ENCODE measurements at places on chromosomes 3 and 15.

DNA sequence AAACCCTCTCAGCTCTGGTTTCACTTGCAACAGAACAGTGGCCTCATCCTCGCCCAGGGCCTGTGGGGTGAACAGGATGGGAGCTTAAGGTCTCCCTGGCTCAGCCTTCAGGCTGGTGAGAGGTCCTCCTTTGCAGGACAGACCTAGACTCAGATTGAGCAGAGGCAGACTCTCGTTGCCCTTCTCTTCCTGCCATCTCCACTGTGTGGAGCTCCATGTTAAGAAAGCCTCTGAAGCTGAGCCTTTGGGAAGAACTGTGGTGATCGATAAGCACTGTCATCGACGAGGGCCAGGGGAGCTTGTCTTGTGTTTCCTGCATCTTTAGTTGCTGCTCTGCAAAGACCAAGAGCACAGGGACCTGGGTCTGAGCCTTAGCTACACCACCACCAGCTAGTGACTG, 37.8 kb upstream of the GRIP2 start:
- DNase-seq = no peak

DNA sequence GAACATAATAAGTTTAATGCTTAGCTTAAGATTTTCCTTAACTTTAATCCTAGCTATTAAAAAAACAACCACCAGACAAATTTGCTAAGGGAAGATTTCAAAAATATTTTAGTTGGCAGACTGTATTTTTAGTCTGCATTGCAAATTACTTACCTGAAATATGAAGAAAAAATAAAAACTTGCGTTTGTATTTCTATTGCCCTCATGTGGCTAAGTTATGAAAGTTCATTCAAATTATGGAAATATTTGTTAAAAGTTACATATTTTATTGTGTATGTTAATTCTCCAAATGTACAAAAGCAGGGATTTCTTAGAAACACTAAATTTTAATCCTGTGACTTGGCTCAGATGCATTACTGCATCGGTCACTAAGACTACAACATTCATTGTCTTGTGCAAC, 15.0 kb downstream of the GTF2A2 start:
- DNase-seq = no peak

DNA sequence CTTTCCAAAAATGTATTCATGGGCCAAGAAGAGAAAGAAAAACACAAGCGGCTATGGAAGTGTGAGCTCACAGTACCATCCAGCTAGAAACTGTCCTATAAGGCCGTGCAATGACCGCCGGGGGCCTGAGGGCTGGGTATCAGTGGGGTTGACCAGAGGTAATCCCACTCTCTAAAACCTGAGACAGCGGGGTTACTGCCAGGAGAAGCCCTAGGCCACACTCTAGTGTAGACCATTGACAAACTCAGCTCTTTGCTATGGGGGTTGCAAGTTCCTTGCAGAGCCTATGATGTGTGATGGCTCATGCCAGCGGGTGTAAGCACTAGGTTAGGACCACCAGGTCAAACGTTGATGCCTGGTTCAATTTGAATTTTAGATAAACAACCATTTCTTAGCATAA, 25.9 kb upstream of the SLCO2A1 start:
- DNase-seq = no peak

DNA sequence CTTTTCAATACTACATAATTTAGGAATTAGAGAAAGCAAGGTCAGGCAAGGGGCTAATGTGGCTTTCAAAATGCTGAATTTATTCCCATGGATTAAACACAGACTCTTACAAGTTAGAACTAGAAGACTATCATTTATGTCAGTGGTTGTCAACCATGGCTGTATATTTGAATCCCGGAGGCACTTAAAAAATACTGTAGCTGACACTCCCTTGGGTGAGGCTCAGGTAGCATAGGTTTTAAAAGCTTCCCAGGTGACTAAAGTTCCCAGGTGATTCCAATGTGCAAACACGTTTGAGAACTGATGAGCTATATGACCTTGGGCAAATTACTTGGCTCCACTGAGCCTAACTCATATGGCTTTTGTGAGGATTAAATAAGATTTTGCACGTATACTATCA, 29.6 kb downstream of the AAGAB start:
- DNase-seq = no peak

GRCh38 chr15:82873000-82873680, 63.7 kb downstream of the WHAMM start:
- DNase-seq = no peak

GRCh38 chr3:39548282-39548681, 80.8 kb downstream of the MOBP start:
- DNase-seq = no peak

- DNase-seq = no peak
Measured at GRCh38 chr15:68525815-68526214, 53.0 kb upstream of the CORO2B start.

DNA sequence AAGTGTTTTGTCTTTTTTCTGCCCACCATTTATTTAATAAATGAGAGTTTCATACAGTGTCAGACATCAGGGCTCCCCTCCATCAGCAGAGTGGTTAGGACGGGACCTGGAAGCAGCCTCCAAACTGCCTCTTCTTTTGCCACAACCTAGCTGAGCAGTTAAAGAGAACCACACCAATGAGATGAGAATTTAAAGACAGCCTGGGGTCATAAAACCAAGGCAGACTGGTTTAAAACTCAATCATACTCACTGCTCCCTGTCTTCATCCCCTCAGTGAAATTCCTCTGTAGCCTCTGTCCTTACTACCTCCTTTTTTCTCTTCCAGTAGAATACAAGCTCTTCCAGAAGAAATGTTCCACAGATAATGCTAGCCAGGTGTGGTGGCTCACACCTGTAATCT, 78.7 kb downstream of the WWTR1 start:
- no peak for DNase-seq

DNA sequence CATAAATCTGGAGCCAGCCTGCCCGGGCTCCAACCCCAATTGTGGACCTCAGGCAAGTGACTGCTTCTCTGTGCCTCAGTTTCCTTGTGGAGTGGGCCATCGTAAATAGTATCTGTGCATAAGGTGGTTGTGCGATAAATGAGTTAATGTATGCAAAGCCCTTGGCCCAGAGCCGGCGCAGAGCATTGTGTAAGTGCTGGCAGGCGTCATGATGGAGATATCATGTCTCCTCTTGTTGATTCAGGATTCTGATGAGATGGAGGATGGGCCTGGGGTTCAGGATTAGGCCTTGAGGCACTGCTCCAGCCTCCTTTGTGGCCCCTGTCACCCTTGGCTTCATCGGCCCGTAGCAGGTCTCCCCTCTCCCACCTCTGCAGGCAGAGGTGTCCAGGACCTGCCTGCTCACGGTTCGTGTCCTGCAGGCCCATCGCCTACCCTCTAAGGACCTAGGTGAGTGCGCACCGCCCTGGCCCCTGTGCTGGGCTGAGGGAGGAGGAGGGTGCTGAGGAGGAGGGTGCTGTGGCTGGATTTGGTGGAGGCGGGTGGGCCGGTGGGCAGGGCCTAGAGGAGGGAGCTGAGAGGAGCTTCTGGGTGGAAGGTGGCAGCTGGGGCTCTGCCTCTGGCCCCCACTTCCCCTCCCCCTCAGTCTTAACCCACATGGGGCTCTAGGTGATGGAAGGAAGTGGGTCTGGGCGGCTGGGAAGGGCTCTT, 1.3 kb downstream of the PLA2G4B start:
- no peak for DNase-seq

DNA sequence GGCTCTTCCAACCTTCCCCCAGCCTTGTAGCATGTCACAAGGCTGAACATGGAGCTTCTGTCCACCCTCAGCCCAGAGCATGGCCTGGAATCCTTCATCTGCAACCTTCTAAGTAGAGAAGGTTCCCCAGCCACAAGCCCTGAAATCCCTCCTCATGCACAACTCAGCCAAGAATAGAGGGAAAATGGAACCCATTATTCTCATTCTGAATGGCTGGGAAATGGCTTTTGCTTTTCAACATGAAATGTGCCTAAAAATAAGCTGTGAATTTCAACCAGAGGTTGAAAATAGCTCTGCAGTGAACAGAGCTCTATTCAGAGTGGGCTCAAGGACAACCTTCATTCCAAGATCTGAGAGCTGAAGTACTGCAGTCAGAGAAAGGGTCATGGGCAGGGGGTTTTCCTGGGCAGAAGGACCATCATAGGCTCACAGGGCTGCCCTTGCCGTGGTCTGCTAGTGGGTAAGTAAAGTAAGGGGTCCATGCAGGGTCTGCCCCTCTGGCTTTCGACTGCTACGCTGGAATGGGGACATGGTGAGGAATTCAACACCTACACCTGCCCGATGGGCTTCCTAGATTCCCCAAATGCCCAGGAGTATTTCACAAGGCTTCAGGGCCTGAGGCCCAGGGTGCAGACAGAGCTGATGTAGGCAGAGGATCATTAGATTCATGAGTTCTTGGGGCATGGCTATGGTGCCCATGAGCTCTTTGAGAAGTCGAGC, 35.9 kb downstream of the POC1A start:
- no peak for DNase-seq

DNA sequence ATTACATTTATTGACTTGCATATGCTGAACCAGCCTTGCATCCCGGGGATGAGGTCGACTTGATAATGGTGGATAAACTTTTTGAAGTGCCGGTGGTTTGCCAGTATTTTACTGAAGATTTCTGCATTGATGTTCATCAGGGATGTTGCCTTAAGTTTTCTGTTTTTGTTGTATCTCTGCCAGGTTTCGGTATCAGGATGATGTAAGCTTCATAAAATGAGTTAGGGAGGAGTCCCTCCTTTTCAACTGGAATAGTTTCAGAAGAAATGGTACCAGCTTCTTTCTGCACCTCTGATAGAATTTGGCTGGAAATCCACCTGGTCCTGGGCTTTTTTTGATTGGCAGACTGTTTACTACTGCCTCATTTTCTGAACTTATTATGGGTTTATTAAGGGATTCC, 250.8 kb downstream of the TBC1D5 start:
- DNase-seq = no peak

DNA sequence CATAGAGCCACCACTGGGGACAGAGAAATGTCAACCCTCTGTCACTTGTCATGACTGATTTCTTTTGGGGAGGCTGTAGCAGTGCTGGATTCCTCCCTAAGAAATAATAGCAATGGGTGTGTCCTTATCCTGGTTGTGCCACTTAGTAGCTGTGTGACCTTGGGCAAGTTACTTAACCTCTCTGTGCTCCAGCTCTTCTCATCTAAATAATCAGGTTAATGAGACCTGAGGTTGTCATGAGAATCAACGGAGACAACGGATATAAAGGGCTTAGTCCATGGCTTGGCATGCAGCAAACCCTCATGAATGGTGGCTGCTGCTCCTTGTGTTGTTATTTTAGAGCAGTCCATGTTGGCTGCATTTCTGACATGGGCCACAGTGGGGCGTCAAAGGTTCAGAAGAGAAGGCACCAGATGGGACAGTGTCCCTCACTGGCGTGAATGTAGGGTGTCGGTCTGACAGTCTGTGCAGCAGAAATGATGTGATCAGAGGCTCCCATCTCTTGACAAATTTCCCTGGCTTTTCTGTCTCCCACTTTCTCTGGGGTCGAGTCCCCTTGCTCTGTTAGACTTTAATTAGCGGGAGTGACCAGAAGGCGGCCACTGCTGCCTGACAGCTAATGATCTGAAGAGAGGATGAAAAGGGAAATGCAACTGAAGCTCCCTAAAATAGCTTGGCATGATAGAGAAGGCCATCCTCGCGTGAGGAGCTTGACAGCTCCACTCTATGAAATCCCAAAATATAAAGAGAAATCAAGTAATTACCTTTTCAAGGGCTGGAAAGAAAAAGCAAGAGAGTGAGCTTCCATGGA, 209.4 kb downstream of the CADPS start:
- no peak for DNase-seq

DNA sequence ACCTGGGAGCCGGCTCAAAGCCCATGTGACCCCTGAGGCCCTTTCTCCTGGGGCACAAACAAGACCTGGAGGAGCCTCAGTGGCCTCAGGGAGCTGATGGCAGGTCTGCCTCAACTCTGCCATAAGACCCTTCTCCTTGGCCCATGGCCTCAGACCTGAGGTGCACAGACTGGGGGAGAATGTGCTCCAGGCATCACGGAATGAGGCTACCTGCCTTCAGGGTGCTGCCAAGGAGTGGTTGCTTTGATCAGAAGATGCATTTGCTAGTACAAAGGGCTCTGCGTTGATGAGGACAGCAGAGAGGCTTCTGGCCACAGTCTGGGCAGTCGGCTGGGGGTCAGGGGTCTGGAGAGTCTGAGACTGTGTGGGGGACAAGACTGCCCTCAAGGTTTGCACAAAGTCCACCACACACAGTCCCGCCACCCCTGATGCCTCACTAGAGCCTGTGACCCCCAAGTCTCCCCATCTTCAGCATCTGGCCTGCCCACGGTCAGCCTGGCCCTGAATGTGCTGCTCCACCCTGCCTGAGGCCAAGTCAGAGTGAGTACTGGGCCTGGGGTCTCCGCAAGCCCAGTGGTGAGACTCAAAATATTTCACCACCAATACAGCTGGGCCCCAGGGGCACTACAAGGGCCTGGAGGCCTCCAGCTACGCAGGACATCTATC, 26.6 kb downstream of the ALDH1L1 start:
- DNase-seq = no peak

GRCh38 chr3:52865994-52866393, 31.2 kb upstream of the MUSTN1 start:
- DNase-seq = no peak

DNA sequence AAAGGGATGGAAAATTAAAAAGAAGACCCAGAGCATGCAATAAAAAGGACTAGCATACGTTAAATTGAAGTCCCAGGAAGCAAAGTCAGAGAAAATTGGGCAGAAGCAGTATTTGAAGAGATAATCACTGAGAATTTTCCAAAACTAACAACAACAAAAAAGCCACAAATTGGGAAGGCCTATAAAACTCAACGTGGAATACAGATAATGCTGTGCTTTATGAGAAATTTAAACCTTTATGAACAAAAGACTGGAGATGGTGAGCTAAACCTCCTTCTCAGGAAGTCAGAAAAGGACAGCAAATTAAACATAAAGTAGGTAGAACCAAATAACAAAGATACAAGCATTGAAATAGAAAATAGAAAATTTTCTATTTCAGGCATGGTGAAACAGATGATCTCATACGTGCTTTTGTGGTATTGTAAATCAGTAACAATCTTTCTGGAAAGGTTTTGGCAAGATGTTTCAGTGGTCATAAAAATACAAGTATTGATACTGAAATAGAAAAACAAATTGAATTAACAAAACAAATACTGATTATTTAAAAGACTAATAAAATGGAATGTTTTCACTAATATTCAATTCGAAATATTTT, 55.6 kb downstream of the LYSMD4 start:
- no peak for DNase-seq

DNA sequence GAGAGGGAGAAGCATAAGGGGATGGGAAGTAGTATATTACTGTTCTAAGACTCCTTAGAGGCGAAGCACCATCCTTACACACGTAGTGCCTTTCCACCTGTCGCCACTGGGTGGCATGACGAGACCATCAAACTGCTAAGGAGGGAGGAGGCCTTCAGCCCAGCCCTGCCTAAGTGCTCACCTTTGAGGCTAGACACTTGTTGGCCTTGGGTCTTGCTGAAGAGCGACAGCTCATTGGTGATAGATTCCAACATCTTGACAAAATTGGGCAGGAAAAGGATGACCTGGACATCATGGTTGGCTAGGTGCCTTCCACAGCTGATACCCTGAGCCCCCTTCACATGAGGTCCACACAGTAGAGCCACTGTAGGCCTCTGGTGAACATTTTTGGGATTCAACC, 19.6 kb downstream of the CLK3 start:
- DNase-seq = peak; percentile 55

GRCh38 chr3:115551016-115551415, 72.3 kb upstream of the GAP43 start:
- DNase-seq = no peak

Measured in activated naive CD4-positive, alpha-beta T cell (primary cell).